Activated T-cell treated with anti-CD3 and anti-CD28 coated beads, Interleukin-2, amount 50 U/mL, for 72 hours (primary cell): ENCODE measurements at places on chromosomes 13 and 19.

DNA sequence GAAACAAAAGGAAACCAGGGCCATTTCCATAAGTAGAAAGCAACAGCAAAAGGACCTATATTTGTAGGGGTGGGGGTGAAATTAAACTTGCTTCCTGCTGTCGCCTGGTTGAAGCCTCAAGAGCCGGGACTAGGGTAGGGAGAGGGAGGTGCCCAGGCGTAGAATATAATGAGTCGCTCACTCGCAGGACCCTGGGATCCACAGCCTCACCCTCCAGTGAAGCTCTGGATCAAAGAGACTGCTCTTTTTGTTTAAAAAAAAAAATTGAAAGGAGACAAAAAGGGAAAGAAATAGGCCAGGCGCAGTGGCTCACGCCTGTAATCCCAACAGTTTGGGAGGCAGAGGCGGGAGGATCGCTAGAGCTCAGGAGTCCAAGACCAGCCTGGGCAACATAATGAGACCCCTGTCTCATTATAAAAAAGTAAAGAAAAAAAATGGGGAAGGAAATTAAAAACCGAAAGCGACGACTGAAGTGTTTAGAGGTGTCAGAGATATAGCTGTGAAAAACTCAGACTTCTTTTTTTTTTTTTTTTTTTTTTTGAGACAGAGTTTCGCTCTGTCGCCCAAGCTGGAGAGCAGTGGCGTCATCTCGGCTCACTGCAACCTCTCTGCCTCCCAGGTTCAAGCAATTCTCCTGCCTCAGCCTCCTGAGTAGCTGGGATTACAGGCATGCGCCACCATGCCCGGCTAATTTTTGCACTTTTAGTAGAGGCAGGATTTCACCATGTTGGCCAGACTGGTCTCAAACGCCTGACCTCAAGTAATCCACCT, 10.9 kb upstream of the ADGRE5 start:
- H3K27me3 ChIP-seq = no peaks in the 10 kb centered on the region
- peaks cover 8% of the 10 kb centered on the region for H3K36me3 ChIP-seq
- peaks cover 87% of the 10 kb centered on the region for H3K4me1 ChIP-seq
- peak overlapping the region; percentile 97 for H3K4me3 ChIP-seq

DNA sequence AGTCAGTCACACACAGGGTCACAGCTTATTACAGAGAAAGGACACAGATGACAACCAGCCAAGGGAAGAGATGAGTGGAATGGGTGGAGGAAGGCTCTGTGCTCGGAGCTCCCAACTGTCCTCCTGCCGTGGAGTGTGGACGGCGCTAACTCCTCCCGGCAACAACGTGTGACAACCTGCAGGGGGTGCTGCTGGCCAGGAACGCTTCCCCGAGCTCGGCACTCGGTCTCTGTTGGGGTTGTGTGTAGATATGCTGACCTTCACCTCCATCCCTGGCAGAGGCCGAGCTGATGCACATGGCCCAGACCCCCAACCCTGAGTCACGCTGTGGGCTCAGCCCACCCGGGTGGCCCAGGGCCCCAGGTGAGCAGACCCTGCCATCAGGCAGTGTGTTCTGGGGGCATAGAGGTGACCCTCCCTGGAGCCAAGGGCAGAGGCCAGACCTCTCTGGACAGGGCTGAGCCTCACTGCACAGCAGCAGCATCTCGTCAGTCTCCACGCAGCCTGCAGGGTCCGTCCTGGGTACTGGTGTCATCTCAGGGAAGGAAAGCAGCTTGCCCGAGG, 14.1 kb downstream of the ZNF444 start:
- no peaks in the 10 kb centered on the region for H3K27me3 ChIP-seq
- peaks cover 14% of the 10 kb centered on the region for H3K4me1 ChIP-seq
- H3K36me3 ChIP-seq = peaks cover 12% of the 10 kb centered on the region
- no peak overlapping the region for H3K27ac ChIP-seq
- DNase-seq = peak; percentile 5

DNA sequence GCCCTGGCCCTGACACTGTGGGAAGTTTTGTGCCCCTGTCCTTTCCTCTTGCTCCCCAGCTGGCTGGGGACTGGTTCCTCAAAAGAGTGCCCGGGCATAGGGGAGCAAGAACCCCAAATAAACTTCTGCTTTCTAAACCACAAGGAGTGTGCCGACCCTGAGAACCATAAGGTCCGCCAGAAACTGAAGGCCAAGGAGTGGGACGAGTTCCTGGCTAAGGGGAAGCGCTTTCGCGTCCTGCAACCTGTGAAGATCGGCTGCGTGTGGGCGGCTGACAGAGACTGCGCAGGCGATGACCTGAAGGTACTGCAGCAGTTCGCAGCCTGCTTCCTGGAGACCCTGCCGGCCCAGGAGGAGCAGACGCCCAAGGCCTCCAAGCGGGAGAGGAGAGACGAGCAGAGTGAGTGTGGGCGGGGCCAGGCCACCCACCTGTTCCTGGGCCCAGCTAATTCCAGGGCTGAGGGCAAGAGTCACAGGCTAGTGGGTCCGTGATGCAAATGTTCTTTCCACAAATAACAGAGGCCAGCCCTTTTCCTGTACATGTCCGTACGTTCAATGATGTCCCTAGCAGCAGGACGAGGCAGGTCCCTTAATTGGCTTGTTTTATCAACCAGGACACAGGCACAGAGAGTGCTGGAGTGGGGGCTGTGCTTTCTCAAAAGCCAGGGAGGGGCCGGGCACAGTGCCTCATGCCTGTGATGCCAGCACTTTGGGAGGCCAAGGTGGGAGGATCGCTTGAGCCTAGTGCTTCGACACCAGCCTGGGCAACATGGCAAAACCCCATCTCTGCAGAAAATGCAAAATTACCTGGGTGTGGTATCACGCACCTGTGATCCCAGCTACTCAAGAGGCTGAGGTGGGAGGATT, 25.6 kb downstream of the UBXN6 start:
- no peak overlapping the region for H3K27ac ChIP-seq
- H3K27me3 ChIP-seq = no peaks in the 10 kb centered on the region
- H3K4me1 ChIP-seq = no peaks in the 10 kb centered on the region
- H3K4me3 ChIP-seq = no peak overlapping the region

- no peaks in the 10 kb centered on the region for H3K27me3 ChIP-seq
- peaks cover 68% of the 10 kb centered on the region for H3K4me1 ChIP-seq
- H3K4me3 ChIP-seq = peak overlapping the region; percentile 73
- peak overlapping the region; percentile 97 for H3K27ac ChIP-seq
- no peak for DNase-seq
Observed at GRCh38 chr19:34269081-34269480, 14.7 kb downstream of the GARRE1 start.

- peak within 1 kb of the TSS; percentile 80 for H3K4me3 ChIP-seq
- peaks cover 7% of the 10 kb centered on the region for H3K4me1 ChIP-seq
- H3K27ac ChIP-seq = no peak within 1 kb of the TSS
- H3K27me3 ChIP-seq = peaks cover 9% of the 10 kb centered on the region
- peak; percentile 41 for DNase-seq
Observed at GRCh38 chr19:408902-409515, at the start of gene C2CD4C. Gene C2CD4C (minus strand): TSS chr19:409147. CDS start chr19:408361, 786 bp downstream.

GRCh38 chr13:108621462-108621861, 7.9 kb upstream of the MYO16 start:
- H3K36me3 ChIP-seq = no peaks in the 10 kb centered on the region
- no peak overlapping the region for H3K4me3 ChIP-seq
- no peaks in the 10 kb centered on the region for H3K4me1 ChIP-seq

GRCh38 chr19:6539514-6539913, 8.7 kb downstream of the TNFSF9 start:
- H3K36me3 ChIP-seq = no peaks in the 10 kb centered on the region
- H3K4me1 ChIP-seq = peaks cover 39% of the 10 kb centered on the region
- no peaks in the 10 kb centered on the region for H3K27me3 ChIP-seq
- no peak overlapping the region for H3K4me3 ChIP-seq
- H3K27ac ChIP-seq = no peak overlapping the region

- no peak for DNase-seq
- no peak overlapping the region for H3K27ac ChIP-seq
- no peak overlapping the region for H3K4me3 ChIP-seq
- peaks cover 14% of the 10 kb centered on the region for H3K27me3 ChIP-seq
- H3K36me3 ChIP-seq = no peaks in the 10 kb centered on the region
Observed at GRCh38 chr13:97542102-97542685, 108.2 kb downstream of the RAP2A start.

GRCh38 chr19:40800339-40800996, 1.5 kb downstream of the EGLN2 start:
- peak overlapping the region; percentile 99 for H3K4me3 ChIP-seq
- no peaks in the 10 kb centered on the region for H3K27me3 ChIP-seq
- DNase-seq = no peak
- peaks cover 84% of the 10 kb centered on the region for H3K4me1 ChIP-seq
- H3K36me3 ChIP-seq = peaks cover 6% of the 10 kb centered on the region

DNA sequence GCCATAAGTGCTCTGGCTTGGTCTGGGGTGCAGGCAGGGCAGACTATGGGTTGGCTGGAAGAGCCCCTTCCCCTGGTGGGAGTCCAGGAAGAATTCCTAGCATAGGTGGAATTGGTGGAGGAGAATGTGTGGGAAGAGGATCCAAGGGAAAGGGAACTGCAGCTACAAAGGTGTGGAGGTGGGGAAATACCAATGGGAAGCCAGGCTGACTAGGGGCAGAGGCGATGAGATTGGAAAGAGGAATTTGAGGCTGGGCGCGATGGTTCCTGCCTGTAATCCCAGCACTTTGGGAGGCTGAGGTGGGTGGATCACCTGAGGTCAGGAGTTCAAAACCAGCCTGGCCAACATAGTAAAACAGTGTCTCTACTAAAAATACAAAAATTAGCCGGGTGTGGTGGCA, 4.8 kb upstream of the SDHAF1 start:
- H3K27me3 ChIP-seq = peaks cover 27% of the 10 kb centered on the region
- H3K4me3 ChIP-seq = no peak overlapping the region
- H3K27ac ChIP-seq = no peak overlapping the region
- peaks cover 19% of the 10 kb centered on the region for H3K4me1 ChIP-seq

- no peaks in the 10 kb centered on the region for H3K4me1 ChIP-seq
- no peak overlapping the region for H3K27ac ChIP-seq
- no peak for DNase-seq
- H3K36me3 ChIP-seq = peaks cover 74% of the 10 kb centered on the region
Observed at GRCh38 chr19:53088091-53088490, 15.1 kb downstream of the ZNF160 start.

- no peaks in the 10 kb centered on the region for H3K27me3 ChIP-seq
- no peak overlapping the region for H3K4me3 ChIP-seq
- no peaks in the 10 kb centered on the region for H3K4me1 ChIP-seq
- peaks cover 9% of the 10 kb centered on the region for H3K36me3 ChIP-seq
- no peak for DNase-seq
Observed at GRCh38 chr13:113474179-113474578, 16.3 kb downstream of the DCUN1D2 start.

- H3K27ac ChIP-seq = no peak overlapping the region
- no peaks in the 10 kb centered on the region for H3K36me3 ChIP-seq
- H3K4me1 ChIP-seq = no peaks in the 10 kb centered on the region
- no peak overlapping the region for H3K4me3 ChIP-seq
Observed at GRCh38 chr13:33953203-33953602, 135.3 kb downstream of the RFC3 start.

GRCh38 chr19:14442891-14443631, 10.0 kb downstream of the PKN1 start:
- H3K27ac ChIP-seq = no peak overlapping the region
- no peaks in the 10 kb centered on the region for H3K27me3 ChIP-seq
- DNase-seq = no peak
- H3K4me1 ChIP-seq = peaks cover 37% of the 10 kb centered on the region
- no peak overlapping the region for H3K4me3 ChIP-seq

- H3K27ac ChIP-seq = no peak overlapping the region
- H3K27me3 ChIP-seq = no peaks in the 10 kb centered on the region
- DNase-seq = no peak
- H3K4me3 ChIP-seq = no peak overlapping the region
- H3K4me1 ChIP-seq = peaks cover 1% of the 10 kb centered on the region
- H3K36me3 ChIP-seq = no peaks in the 10 kb centered on the region
Observed at GRCh38 chr13:43006893-43007631, 15.0 kb upstream of the EPSTI1 start.

GRCh38 chr13:101626925-101627555, 174.6 kb downstream of the ITGBL1 start:
- peak overlapping the region; percentile 73 for H3K4me3 ChIP-seq
- peak; percentile 53 for DNase-seq
- H3K27ac ChIP-seq = no peak overlapping the region

DNA sequence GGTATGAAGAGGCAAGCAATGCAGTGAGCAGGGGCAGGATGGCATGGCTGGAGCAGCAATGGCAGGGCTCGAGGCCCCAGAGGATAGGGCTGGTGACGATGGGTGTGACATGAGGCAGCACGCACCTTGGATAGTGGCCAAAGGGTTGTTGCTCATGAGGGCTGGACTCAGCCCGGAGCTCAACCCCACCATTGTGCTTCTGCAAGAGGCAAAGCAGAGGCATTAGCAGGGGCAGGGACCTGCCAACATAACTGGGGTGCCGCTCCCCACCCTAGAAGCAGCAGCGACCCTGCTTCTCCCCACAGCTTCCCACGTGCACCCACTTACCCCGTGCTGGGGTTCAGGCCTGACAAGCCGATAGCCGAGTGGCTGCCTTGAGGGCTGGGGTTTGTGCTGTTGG, 15.8 kb downstream of the ZNF574 start:
- peaks cover 33% of the 10 kb centered on the region for H3K4me1 ChIP-seq
- H3K36me3 ChIP-seq = peaks cover 18% of the 10 kb centered on the region
- DNase-seq = no peak
- H3K27ac ChIP-seq = no peak overlapping the region

- peaks cover 11% of the 10 kb centered on the region for H3K27me3 ChIP-seq
- H3K27ac ChIP-seq = no peak overlapping the region
- no peaks in the 10 kb centered on the region for H3K36me3 ChIP-seq
- peaks cover 59% of the 10 kb centered on the region for H3K4me1 ChIP-seq
- H3K4me3 ChIP-seq = no peak overlapping the region
Observed at GRCh38 chr19:8700956-8701355, 2.4 kb upstream of the ACTL9 start.

DNA sequence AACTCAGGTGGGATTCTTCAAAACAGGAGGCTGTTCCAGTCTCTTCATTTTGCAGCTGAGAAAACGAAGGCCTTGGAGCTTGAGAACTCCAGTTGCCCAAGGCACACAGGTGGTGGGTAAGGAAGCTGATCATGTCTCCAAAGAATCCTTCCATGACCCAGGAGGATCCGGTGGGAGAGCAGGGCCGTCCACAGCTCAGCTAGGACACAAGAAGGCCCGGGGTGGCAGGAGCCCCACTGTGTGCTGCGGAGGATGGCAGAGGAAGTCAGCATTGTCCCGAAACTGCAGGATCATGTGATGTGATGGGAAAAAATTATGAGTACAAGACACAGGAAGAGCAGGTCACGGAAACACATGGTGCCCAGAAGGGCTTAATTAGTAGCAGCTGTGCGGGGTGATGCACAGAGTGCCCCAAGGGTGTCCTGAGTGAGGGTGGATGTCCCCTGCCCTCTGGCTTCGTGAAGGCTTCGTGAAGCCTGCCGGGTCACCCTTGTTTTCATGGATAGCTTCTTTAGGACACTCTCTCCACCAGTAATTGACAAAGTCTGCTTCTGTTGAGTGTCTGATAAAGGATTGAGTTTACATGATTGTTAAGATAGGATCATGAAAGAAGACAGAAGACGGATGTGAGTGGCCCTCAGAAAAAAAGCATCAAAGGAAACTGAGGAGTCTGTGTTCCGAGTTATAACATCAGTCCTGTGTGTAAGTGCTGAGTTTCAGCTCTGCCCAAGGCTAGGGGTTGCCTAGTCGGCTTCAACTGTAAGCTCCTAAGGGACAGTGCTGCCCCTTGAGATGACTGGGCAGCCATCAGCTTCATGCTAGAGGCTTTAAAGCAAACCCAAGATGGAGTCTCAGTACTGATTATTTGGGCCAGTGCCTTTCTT, 33.8 kb upstream of the SACS start:
- no peak overlapping the region for H3K4me3 ChIP-seq
- H3K27me3 ChIP-seq = peaks cover 11% of the 10 kb centered on the region
- no peak overlapping the region for H3K27ac ChIP-seq
- no peaks in the 10 kb centered on the region for H3K36me3 ChIP-seq
- no peak for DNase-seq
- H3K4me1 ChIP-seq = peaks cover 8% of the 10 kb centered on the region
